ENCODE measurements at places on chromosomes 3 and 15.

DNA sequence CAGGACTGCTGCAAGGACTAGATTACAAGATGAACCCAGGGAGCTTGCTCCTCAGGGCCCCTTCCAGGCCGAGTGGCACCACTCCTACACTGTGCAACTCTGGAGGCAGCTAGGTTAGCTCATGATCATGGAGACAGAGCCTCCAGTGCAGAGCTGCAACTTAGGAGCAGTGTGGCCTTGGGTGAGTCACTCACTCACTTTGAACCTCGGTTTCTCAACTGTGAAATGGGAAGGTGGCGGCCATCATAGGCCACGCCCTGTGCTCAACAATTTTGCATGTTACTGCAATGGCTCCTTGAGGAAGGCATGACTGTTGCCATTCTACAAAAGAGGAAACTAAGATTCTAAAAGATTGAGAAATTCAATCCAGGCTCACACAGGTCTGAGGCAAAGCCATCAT is 11.2 kb upstream of the CXCR6 start:
- DNase-seq: no peak

DNA sequence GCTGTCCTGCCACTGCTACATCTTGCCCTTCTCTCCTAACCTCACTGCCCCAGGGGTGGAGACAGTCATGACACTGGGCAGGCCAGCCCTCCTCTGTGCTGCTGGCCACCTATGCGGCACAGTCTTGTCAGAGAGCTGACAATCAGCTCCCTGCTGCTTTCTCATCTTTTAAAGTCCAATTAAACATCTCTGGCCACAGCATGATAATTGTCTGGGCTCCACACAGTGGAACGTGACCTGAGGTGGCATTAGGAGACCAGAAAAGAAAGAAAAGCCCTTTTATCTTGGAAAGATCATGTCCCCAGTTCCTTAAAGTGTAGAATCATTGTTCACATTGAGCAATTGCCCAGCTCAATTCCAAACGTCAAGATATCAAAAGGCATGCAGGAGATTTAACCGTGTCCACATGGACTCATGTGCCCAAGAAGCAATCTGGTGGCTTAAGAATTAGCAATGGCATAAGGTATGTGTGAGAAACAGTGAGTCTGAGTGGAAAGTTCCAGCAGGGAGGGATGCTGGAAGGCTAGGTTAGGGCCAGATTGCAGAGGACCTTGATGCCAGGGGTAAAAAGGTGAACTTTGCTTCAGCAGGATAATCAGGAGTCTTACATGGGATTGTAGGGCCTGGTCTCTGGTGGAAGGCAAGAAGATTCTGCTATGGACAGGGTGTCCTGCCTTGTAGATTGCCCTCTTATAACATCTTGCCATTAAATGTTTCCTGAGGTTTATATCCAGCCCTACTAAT is 15.3 kb upstream of the CACNA1D start:
- no peak for DNase-seq

GRCh38 chr3:137946356-137946973 is 63.5 kb upstream of the CLDN18 start:
- peak; percentile 63 for DNase-seq

GRCh38 chr3:122502941-122503340 is 11.8 kb downstream of the KPNA1 start:
- no peak for DNase-seq

GRCh38 chr3:172868582-172869200 is 118.2 kb downstream of the ECT2 start:
- no peak for DNase-seq

- no peak for DNase-seq
These were observed 132.3 kb upstream of the ANKRD28 start for GRCh38 chr3:15929944-15930571.

DNA sequence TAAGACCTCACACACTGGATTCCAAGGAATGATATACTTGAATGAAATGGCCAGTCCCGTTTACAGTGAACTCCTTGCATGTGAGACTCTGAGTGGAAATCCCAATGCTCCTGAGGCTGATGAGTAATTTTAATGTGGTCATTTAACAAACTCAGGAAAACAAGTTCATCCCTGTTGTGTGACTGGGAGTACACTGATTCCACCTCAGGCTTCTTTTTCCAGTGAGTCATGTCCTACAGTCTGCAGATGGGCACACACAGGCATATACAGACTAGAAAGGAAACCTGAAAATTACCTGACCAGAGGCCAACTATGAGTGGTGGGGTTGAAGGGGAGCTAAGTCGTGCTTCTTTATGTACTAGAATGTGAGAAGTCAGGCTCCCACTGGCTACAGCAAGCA is 5.8 kb downstream of the SQOR start:
- peak; percentile 86 for DNase-seq

GRCh38 chr15:86089422-86089821 is 9.8 kb downstream of the AGBL1 start:
- no peak for DNase-seq

DNA sequence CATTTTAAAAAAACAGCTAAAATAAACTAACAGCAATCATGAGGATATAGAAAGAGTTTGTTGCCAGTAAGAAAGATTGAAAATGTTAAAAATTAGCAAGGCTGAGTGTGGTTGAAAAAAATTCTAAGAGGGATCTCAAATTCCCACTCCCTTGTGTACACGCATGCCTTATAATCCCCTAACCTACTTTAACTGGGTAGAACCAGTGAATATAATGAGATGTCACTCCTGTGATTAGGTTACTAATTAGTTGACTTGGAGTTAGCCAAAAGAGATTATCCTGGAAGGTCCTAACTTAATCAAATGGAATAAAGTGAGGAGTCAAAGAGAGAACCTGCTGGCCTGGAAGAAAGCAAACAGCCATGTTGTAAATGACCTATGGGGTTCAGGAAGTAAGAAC is 286.0 kb upstream of the TGFBR2 start:
- no peak for DNase-seq

- DNase-seq: no peak
These were observed 7.6 kb downstream of the MFGE8 start for GRCh38 chr15:88905576-88905975.

- DNase-seq: no peak
These were observed 939 bp upstream of the ULK3 start for GRCh38 chr15:74843891-74844299.

DNA sequence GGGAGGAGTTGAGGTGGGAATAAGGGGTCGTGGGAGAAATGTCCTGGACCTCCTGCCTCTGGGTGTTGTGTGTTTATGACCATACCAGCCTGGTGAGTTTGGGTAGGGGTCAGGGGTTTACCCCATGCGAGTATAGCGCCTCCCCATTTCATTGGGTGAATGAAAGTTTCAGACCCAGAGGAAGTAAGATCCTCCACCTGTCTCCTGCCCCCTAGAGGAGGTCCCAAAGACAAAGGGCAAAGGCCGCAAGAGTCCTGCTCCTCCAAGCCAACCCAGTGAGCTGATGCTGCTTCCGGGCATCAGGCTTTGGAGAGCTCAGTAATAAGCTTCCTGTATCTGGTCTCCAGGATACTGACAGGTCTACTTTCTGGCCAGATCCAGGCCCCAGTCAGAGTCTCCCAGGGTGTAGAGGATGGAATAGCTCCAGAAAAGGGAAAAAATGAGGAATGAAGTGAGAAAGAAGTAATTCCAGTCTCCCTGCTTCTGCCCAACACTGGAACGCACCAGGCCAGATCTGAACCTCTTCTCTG is 6.4 kb upstream of the TBC1D21 start:
- DNase-seq: no peak

GRCh38 chr3:130773366-130773765 is 26.7 kb upstream of the PIK3R4 start:
- no peak for DNase-seq

- no peak for DNase-seq
These were observed 168.8 kb downstream of the ECT2 start for GRCh38 chr3:172919297-172919683.

- no peak for DNase-seq
These were observed 323.8 kb downstream of the GBE1 start for GRCh38 chr3:81437683-81438082.

DNA sequence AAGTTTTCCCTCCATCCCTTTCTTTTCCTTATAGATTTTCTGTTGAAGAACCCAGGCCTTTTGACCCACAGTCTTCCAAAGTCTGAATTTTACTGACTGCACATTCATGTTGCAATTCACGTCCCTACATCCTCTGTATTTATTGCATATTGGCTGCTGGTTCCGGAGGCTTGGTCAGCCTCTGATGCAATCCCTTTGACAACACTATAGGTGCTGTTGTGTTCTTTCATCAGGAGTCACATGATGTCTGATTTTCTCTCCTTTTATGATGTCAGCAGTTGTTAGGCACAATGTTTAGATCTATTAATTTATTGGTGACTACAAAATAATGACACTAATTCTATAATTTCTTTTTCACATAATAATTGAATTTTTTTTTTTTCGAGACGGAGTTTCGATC is 8.7 kb downstream of the CYP1A1 start:
- no peak for DNase-seq

DNA sequence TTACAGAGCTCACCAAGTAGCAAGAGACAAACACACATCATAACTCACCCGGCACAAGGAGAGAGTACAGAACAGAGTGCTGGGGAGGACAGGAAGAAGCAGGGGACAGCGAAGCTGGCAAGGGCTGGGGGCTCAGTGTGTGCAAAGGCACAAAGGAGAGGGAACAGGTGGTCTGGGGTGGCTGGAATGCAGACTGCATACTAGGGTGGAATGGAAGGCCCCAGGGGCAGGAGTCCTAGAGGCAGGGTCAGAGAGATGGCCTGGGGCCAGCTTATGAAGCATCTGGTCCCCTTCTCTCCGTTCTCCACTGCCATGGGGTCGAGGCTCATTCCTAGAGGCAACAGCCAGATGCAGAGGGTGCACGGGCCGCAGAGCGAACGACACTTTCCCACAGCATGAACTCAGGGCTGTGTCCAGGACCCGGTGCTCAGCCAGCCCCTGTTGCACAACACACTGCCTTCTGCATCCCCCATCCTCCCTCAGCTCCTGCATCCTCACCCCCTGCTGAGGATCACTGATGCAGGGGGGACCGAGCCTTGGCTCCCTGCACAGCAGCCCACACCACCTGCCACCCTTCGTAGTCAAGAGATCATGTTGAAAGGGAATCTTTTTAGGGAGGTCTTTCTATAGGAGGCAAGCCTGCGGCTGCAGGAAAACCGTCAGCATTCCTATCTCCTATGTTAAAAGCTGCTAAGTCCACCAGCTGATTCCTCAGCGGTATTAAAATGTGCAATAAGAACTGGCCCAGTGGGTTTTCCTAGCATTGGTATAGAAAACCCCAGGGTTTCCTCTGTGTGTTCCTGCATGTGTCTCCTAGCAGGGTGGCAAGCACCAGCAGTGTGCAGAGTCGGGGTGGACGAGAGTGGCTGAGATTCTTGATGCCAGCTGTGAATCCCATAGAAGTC is 293.5 kb downstream of the UACA start:
- no peak for DNase-seq

- DNase-seq: no peak
These were observed 406.2 kb downstream of the MFSD1 start for GRCh38 chr3:159208050-159208449.

GRCh38 chr15:58306591-58307312 is 125.0 kb upstream of the LIPC start:
- peak; percentile 22 for DNase-seq

DNA sequence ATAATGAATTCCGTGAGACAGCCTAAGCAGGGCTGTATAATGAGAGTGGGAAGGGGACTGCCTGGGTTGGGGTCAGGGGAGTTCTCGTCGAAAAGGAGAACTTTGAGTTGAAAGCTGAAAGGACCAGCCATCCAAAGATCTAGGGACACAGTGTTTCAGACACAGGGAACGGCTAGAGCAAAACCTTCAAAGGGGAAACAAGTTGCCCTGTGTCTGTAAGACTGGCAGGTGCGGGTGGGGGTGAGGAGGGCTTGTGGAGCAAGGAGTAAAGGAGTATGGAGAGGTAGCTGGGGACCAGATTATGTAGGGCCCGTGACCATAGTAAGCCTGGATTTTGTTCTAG is 1.3 kb upstream of the SRP14 start:
- no peak for DNase-seq

- DNase-seq: no peak
These were observed 6.2 kb upstream of the ATP13A4 start for GRCh38 chr3:193560870-193561269.

DNA sequence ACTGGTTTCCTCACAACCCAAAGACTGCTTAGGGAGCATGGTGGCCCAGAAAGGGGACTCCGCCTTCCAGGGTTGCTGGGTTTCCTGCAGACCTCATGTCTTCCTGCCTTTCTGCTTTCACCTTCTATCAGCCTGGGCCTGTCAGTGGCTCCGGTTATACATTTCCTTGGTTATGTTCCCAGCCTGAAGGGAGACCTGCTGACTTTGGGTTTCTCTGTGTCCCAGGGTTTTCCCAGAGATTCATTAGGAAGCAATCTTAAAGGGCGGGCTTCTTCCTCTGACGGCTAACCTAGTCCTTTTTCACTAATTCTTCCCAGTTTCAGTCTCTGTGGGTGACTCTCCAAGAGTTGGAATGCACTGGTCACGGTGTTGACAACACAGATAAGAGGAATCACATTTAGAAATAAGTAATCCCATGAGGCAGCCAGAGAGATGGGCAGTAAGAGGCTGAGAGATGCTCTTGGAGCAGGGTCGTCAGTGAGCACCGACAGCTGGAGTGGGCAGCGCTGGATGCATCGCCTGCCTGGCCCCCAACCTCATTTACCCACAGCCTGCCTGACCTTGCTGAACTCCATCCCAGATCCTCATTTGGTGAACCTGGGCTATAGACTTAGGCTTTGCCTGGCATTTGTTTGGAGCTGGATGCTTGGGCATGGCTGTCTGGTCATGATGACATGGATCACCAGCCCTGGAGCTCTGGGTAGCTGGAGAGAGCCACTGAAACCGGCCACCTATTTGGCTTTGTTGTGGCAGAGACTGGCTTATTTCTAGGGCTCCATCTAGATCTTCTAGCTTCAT is 10.0 kb upstream of the EHD4 start:
- peak; percentile 50 for DNase-seq

DNA sequence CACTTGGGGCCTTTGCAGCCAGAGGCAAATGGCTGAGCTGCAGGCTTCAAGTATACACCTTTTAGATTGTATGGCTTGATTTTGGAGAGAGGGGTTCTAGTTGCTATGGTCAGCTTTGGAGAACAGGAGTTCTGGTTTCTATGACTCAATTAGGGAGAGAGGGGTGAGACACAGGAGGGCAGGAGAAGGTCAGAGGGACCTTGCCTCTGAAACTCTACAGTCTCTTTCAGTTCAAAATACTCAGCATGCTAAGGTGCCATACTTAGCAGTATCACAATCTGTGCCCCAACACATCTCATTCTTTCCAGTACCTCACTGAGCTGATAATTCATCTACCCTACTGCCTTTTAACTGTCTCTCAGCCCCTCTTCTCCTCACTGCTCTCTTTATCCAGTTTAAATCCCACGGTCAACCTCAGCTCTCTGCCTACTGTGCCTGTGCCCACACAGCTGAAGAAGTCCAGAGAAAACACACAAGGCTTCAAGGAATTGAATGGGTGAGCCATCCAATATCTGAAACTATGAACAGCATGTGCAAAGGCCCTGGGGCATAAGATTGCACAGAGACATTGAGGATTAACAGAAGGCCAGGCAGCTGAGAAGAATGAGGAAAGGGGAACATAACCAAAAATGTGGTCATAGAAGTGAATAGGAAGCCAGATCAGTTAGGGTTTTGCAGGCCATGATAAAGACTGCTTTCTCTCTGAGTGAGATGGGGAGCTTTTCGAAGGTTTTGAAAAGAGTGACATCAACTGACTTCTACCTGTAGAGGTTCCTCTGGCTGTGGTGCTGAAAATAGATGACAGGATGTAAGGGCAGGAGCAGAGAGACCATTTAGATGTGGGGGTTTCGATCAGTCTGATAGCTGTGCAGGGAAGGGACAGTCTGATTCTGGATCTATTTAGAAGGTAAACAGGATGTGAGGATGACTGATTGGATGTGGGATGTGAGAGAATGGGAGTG is 54.5 kb upstream of the C3orf80 start:
- no peak for DNase-seq

- peak; percentile 87 for DNase-seq
These were observed 94.9 kb upstream of the NSMCE3 start for GRCh38 chr15:29364426-29365078.

All from fibroblast of upper back skin (primary cell).